ENCODE measurements at places on chromosomes 7 and 10.

DNA sequence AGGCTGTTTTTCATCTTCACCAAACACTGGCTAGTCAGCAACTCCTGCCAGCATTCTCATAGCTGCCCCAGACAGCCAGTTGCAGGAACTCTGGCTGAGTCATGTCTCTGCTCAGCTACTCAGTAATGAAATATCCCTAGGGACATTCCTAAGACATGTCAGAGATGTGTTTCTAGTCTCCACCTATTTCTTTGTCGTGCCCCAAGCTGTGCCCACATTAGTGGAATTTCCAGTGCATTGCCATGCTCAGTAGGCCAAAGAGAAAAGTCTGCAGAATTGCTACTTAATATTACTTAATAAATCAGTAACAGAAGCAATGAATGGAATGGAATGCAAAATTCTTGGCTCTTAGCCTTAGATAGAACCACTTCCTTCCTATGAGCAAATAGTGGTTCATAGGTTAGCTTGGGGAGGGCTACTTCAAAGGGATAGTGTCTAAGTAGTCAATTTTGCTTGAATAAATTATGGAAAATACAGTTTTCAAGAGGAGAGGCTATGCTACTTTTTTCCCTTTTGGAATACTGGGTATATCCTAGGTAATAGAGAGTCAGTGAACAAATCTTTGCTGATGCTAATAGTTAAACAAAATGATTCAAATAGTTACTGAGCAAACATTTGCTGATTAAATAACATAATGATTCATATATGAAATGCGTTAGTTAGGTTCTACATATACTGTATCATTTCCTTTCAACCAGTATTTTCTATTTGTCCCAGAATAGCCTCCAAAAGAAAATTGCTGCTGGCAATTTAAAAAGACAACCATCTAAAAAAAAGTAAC, 23.6 kb upstream of the SEMA3C start:
- DNase-seq = peak; percentile 34

- no peak for DNase-seq
Observed at GRCh38 chr10:74855027-74855426, 28.6 kb downstream of the KAT6B start.

GRCh38 chr7:134293002-134293740, 23.6 kb downstream of the SLC35B4 start:
- no peak for DNase-seq

DNA sequence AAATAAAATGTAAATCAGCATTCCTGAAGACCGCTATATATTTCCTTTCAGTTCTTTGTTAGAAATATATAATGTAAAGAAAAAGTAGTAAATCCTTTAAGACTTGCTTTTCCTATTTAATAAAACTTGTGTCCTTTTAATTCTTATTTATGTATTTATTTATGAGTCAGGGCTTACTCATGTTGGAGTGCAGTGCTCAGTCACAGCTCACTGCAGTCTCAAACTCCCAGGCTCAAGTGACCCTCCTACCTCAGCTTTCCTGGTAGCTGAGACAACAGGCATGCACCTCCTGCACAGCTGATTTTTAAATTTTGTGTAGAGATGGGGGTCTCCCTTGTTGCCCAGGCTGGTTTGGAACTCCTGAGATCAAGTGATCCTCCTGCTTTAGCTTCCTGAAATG, 724.5 kb downstream of the ANKRD7 start:
- no peak for DNase-seq

DNA sequence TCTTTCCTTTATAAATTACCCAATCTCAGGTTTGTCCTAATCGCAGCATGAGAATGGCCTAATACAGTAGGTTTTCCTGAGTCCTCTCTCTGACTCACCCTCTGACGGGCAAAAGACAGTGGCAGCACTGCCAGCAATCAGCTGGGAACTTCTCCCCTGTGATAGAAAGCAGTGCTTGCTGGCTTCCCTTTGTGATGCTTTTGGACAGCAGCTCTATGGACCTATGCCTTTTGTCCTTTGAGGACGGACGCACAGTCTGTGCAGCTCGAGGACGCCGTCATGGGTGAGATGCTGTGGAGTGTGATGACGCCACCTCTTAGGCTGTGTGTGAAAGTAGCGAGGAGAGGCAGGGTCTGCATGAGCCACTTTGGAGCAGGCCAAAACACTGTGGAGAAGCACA, 68.8 kb downstream of the KIAA1217 start:
- no peak for DNase-seq

Measured in thoracic aorta (tissue), 2 donors.